ENCODE measurements at places on chromosomes 16 and 17. TPM values are rescaled to one million over a fixed set of nuclear protein-coding genes. Genes with fewer than 3 reads are reported as not detected.

SSTR5 gene
- total RNA-seq: not detected

DNA sequence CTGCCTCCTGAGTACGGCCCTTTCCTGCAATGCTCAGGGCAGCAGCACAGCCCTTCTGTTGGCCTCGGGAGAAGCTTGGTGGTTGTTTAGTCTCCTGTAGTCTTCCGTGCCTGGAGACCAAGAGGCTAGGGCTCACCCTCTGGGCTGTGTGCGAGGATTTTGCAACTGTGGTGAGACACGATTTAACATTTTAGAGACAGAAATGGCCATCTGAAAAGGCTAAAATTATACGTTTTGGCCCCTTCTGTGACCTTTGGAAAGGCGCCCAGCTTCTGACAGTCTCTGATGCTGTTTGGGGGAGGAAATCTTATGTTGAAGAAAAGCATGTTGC lies 33.1 kb downstream of the FOXL1 start:
- no peak overlapping the region for H3K4me3 ChIP-seq
- H3K27me3 ChIP-seq: no peaks in the 10 kb centered on the region
- H3K27ac ChIP-seq: no peak overlapping the region

DNA sequence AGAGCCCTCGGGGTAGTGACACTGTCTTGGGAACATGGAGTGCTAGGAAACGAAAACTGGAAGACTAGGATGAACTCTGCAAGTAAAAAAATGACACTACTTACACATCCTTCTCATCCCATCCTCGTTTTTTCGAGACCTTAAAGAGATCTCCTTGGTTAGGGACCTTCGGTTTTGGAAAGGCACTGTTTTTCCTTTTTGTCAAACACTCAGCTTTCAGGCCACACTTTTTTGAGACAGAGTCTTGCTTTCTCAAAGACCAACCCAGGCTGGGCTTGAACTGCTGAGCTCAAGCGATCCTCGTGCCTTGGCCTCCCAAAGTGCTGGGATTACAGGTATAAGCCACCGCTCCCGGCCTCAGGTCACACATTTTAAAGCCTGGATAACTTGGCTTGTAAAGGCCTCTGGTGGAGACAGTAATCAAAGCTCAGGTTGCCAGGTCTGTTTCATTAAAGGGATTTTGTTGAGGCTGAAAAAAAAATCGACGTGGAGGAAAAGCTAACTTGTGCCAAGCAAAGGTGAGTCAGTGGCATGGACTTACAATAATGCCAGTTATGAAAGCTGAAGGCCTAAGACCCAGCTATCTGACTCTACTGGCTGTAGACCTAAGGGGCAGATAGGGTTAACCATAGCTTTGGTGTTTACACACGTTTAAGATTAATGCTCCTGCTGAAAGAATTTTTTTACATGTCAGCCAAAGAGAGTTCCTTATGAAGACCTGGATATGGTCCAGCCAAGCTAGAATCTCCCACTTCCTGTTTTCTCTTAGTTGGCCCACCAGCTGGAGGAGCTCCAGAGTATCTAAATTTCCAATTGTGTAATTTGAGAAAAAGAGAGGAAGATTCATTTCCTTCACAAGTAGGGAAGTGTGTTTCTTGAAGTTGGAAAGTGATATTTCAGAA lies 823 bp downstream of the NBR1 start:
- peaks cover 19% of the 10 kb centered on the region for H3K36me3 ChIP-seq
- no peak for DNase-seq
- H3K27me3 ChIP-seq: no peaks in the 10 kb centered on the region
- peak overlapping the region; percentile 89 for H3K4me3 ChIP-seq
- H3K27ac ChIP-seq: peak overlapping the region; percentile 98

GRCh38 chr17:17837966-17838962 lies 1.5 kb upstream of the SREBF1 start:
- H3K4me3 ChIP-seq: no peak overlapping the region
- peak; percentile 85 for DNase-seq

DNA sequence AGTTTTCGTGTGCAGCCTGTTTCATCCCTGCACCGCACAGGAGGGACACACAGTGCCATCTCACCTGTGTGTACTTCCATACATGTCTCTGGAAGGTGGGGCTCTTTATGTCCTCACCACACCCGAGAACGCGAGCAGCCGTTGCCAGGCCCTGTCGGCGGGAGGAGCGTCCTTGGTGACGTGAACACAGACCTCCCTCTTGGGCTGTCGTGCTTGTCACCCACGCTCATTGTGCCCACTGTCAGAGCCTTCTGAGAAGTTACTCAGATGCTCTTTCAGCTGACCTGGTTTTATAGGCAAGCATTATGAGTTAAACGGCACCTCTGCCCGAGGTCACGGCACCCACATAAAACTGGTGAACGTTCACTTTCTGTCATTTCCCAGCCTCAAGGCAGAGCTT lies 40.2 kb downstream of the ZNF750 start:
- no peak overlapping the region for H3K4me3 ChIP-seq
- no peaks in the 10 kb centered on the region for H3K27me3 ChIP-seq

DNA sequence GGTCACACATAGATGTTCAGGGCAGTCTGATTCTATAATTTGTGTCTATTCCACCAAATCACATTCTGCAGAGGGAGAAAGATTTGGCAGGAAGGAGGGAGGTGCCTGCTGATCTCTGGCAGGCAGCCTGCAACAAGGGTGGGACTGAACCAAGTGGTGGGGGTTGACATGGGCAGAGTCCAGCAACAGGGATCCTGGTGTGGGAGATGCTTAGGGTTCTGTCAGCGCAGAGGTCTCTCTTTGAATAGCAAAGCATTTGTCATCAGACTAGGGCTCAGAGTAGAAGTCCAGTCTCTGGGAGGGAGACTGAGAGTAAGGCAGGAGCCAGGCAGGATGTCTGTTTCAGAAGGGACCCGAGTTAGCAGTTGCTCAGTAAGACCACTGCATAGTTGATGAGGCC lies 94.6 kb downstream of the UTP18 start:
- H3K27me3 ChIP-seq: no peaks in the 10 kb centered on the region
- DNase-seq: no peak
- no peaks in the 10 kb centered on the region for H3K4me1 ChIP-seq
- H3K27ac ChIP-seq: no peak overlapping the region
- H3K4me3 ChIP-seq: no peak overlapping the region

GRCh38 chr17:36030956-36031355 lies 13.2 kb upstream of the CCL23 start:
- no peaks in the 10 kb centered on the region for H3K4me1 ChIP-seq
- no peak for DNase-seq
- no peaks in the 10 kb centered on the region for H3K27me3 ChIP-seq
- no peak overlapping the region for H3K4me3 ChIP-seq

- H3K36me3 ChIP-seq: no peaks in the 10 kb centered on the region
- no peaks in the 10 kb centered on the region for H3K27me3 ChIP-seq
- DNase-seq: no peak
- H3K4me1 ChIP-seq: no peaks in the 10 kb centered on the region
- no peak overlapping the region for H3K4me3 ChIP-seq
These were observed 1508.2 kb downstream of the CDH11 start for GRCh38 chr16:63613701-63614100.

- no peak for DNase-seq
- H3K27ac ChIP-seq: no peak overlapping the region
- no peaks in the 10 kb centered on the region for H3K4me1 ChIP-seq
- H3K27me3 ChIP-seq: no peaks in the 10 kb centered on the region
- H3K36me3 ChIP-seq: no peaks in the 10 kb centered on the region
These were observed 36.9 kb upstream of the CPHXL start for GRCh38 chr16:75763204-75763603.

- H3K4me3 ChIP-seq: no peak overlapping the region
- no peak overlapping the region for H3K27ac ChIP-seq
- peaks cover 16% of the 10 kb centered on the region for H3K4me1 ChIP-seq
- no peaks in the 10 kb centered on the region for H3K27me3 ChIP-seq
- no peaks in the 10 kb centered on the region for H3K36me3 ChIP-seq
- DNase-seq: peak; percentile 52
These were observed 34.1 kb upstream of the CHMP6 start for GRCh38 chr17:80957461-80957941.

GRCh38 chr16:3282103-3282729 lies 1.1 kb upstream of the ZNF263 start:
- peak overlapping the region; percentile 86 for H3K4me3 ChIP-seq
- H3K4me1 ChIP-seq: peaks cover 14% of the 10 kb centered on the region
- H3K27ac ChIP-seq: peak overlapping the region; percentile 100
- H3K36me3 ChIP-seq: peaks cover 18% of the 10 kb centered on the region
- no peak for DNase-seq

DNA sequence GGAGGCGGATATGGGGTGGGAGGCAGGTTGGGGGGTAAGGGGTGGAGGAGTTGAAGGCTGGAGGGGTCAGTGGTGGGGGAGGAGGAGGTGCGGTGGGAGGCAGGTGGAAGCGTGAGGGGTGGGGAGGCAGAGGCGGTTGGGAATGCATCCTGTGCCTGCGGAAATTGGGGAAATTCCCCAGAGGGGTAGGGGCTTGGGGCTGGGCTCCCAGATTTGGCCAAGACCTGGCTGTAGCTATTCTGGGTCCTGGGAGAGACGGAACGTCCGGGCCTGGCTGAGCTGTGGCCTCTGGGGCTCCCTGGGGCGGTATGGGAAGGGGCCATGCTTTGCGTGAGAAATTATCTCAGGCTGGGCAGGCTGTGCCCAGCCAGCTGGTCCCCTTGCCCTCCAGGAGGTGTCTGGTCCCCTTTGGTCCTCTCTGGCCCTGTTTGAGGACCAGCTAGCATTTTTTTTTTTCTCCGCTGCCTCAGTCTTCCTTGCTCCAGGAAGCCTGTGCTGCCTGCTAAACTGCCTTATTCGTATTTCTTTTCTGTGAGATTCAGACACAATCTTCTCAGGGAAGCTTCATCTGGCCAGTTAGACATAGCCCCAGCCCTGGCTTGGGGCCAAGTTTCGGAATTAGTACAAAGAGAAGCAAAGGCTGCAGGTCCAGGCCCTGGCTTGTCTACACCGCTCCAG lies 7.3 kb upstream of the TRPV2 start:
- H3K27ac ChIP-seq: peak overlapping the region; percentile 66
- no peak overlapping the region for H3K4me3 ChIP-seq
- H3K36me3 ChIP-seq: no peaks in the 10 kb centered on the region
- no peaks in the 10 kb centered on the region for H3K4me1 ChIP-seq

GRCh38 chr16:87273471-87274030 lies 43.6 kb downstream of the C16orf95 start:
- H3K4me3 ChIP-seq: no peak overlapping the region
- no peaks in the 10 kb centered on the region for H3K36me3 ChIP-seq
- no peaks in the 10 kb centered on the region for H3K27me3 ChIP-seq
- no peaks in the 10 kb centered on the region for H3K4me1 ChIP-seq
- peak; percentile 42 for DNase-seq
- no peak overlapping the region for H3K27ac ChIP-seq

DNA sequence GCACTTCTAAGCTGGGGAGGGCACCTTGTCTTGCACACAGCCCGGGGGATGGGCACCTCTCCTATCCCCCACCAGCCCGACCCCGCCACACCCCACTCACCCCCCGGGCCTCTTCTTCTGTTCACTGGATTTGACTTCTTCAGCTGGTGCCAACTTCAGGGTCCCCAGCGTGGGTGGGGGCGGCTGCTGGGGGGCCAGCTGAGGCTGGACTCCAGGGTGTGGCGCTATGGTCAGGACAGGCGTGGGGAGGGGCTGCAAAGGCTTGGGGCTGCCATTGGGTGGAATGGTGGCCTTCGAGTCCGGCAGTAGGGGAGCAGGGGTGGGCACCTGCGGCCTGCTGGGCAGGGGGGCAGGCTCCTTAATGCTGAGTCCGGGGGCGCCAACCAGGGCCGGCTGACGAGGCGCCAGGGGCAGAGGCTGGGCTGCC lies 6.1 kb downstream of the MNT start:
- H3K4me1 ChIP-seq: peaks cover 69% of the 10 kb centered on the region
- no peaks in the 10 kb centered on the region for H3K27me3 ChIP-seq
- no peaks in the 10 kb centered on the region for H3K36me3 ChIP-seq
- no peak overlapping the region for H3K4me3 ChIP-seq

DLX3 gene
- 0.69 TPM for total RNA-seq

DNA sequence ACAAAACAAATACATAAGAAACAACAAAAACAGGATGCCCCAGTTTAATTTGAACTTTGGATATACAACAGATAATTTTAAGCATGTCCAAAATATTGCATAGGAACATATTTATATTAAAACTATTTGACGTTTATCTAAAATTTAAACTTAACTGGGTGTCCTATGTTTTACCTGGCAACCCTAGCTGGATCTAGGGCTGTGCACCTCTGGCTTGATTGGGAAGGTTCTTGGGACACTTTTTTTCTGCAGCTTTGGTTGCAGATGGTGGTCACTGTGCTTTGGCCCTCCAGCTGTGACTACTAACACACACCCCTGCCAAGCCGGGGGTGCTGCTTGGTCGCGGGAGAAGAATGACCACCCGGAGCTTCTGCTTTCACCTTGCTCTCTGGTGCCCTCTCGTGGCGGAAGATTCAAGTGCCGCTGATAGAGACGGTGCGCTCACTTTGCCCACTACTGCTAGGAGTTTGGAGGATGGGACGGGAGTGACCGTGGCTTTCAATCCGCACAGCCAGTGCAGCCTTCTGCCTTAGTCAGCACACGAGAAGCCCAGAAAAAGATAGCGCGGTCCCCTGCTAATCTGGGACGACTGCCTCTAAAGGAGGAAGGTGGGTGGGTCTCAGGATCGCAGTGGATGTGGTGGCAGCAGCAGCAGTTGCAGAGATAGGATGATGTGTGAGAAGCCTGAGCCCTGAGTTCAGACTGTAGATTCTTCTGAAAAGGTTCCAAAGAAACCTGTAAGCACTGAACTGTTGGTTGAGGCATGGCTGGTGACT lies 6.7 kb downstream of the SPACA3 start:
- no peak overlapping the region for H3K27ac ChIP-seq
- DNase-seq: peak; percentile 82
- no peaks in the 10 kb centered on the region for H3K36me3 ChIP-seq
- H3K27me3 ChIP-seq: peaks cover 5% of the 10 kb centered on the region
- H3K4me3 ChIP-seq: no peak overlapping the region

CD19 gene
- not detected for total RNA-seq

DNA sequence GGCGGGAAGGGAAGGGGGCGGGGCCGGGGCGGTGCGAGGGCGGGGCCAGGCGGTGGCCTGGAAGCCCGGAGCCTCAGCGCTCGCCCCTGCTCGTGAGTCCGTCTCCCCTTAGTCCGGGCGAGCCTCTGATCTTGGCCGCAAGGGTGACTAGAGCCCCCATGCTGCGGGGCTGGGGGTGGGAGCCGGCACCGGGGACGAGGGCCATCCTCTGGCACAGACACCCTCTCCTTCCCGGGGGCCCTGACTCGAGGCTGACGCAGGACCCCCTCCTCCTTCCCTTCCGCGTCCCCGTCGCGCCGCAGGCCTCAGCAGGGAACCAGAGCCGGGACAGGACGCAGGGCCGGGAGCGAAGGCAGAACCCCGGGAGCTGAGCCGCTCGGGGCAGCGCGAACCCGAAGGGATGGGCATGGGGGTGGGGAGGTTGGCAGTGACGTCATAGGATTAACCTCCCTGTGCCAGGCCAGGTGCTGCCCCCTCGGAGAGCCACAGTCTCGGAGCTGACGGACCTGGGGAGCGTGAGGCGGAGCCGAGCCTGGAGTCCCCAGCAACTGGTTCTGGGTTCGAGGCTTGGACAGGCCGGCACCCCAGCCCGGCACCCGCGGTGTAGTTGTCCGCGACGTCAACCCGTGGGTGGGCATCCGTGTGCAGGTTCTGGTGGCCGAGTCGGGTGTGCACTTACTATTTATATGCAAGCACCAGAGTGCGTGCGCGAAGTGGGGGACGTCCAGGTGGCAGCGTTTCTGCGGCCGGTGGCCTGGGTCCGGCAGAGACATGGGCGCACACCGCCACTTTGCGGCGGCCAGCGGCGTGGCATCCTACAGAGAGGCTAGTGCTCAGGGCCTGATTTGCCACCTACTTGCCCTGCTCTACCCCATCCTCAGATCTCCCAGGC lies 503 bp upstream of the PLCD3 start:
- peak overlapping the region; percentile 92 for H3K27ac ChIP-seq
- DNase-seq: peak; percentile 91
- no peaks in the 10 kb centered on the region for H3K36me3 ChIP-seq
- no peaks in the 10 kb centered on the region for H3K27me3 ChIP-seq

Data from upper lobe of right lung (tissue), 1 donor.